GDM1 (cell line): ENCODE measurements at places on chromosomes 3 and 15.

DNA sequence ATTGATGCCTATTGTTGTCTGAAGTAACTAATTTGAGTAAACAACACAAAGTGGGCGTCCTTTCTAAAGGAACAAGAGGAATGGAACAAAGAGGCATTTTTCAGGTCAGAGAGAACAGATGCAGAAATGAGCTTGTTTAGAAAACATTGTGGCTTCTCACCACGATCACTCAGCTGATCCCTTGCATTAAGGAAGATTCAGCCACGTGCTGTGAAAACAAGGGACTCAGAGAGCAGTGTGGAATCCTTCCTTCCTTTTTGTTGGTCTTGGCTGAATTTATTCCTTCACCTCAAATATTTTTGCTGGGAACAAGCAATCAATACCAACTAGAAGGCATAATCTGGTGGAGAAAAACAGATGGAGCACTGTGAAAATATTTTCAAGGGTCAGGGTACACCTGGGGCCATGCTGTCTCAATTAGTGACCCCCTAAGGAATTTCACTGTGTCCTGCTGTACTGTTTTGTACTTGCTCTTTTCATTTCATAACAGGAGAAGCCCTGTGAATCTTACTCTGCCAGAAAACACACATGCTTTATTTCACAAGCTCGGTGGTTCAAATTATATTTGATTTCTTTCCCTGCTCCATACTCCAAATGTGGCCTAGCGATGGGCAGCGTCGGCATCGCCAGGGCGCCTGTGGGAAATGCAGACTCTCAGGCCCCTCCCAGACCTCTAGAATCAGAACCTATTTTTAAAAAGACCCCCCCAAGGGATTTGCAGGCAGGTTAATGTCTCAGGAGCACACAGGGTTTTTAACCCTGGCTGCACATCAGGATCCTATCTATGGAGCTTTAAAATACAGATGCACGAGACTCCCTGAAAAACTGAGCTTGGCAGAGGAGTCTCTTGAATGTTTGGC, 11.6 kb upstream of the SLC6A20 start:
- no peak for DNase-seq

DNA sequence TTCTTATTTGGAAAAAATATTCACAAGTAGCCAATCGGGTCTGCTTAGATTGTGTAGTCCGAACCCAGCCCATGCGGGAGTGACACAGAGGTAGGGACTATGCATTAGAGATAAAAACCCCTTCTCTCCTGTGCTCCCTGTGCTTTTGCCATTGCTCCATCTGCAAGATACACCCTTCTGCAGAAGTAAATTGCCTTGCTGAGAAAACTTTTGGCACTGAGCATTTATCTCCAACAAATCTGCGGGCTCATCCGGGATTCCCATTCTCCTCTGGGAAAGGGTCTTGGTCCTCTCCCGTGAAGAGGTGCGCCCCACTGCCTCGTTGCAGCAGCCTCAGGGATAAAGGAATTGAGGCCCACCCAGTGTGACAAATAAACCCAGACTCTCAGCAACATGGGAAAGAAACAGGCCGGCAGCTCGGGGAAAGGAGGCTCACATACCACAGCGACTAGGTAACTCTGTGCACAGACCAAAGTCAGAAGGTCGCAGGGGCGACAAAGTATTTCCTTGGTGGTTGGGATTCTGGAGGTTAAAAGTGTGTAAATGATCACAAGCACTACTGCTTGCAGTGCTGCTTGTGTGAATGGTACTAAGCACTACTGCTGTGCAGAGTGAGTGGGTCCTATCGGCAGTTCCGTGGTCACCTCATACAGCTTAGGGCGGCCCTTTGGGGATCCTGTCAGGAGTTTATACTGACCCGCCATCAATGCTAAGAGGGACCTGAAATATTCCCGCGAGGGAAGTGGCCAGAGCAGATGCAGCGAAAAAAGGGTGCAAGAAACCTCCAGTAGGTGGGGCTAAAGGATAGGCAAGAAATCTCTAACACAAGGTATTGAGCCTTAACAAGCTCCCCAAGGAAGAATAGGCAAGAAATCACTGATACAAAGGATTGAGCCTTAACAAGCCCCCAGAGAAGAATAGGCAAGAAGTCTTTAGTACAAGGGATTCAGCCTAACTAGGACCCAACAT, 54.3 kb downstream of the GSK3B start:
- DNase-seq = no peak

- DNase-seq = no peak
Observed at GRCh38 chr3:113166357-113166718, 45.0 kb upstream of the BOC start.

- no peak for DNase-seq
Observed at GRCh38 chr3:380801-381200, 184.2 kb downstream of the CHL1 start.

- DNase-seq = no peak
Observed at GRCh38 chr15:25250906-25251622, 187.8 kb downstream of the UBE3A start.

DNA sequence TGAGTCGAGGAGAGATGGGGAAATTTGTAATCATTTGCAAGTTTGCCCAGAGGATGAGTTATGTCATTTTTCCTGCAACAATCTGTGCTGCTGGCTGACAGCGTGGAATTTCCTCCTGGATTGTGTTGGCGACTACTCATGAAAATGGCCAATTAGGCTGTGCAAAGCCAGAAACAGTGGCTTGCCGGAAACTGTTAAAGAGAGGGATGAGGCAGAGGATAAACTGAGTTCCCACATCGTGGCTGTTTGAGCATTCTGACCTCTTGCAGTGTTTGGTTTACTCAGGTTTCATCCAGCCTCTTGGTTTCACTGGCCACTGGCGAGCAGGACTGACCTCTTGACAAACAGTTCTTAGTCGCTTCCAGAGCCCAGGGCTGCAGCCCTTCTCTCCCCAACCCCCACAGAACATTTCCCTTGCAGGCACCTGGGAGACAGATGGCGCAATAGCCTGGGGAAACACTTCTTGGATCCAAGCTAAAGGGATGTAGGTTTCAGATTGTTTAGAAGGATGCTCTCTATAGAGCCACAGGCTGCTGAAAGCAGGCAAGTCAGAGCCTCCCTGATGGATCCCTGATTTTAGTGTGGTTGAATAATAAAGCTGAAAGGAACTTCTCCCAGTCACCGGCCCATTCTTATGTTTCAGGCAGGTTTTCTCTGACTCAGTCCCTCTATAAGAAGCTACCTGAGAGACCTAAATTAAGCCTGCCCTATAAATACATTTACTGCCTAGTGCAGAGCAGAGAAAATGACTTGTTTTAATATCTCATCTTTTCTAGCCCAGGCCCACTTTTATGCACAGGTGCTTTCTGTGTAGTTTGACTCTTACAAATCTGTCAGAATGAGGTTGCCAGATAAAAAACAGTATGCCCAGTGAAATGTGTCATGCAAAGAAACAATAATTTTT, 92.8 kb upstream of the UBE2E1 start:
- DNase-seq = no peak

DNA sequence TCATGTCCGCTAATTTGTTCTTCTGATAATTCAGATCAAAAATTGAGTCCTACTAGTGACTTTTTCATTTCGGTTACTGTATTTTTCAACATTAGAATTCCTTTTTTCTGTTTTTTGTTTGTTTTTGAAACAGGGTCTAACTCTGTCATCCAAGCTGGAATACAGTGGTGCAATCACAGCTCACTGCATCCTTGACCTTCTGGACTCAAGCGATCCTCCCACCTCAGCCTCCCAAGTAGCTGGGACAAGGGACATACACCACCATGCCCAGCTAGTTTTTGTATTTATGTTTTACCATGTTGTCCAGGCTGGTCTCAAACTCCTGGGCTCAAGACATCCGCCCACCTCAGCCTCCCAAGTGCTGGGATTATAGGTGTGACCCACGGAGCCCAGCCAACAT, 8.0 kb upstream of the INO80 start:
- no peak for DNase-seq

DNA sequence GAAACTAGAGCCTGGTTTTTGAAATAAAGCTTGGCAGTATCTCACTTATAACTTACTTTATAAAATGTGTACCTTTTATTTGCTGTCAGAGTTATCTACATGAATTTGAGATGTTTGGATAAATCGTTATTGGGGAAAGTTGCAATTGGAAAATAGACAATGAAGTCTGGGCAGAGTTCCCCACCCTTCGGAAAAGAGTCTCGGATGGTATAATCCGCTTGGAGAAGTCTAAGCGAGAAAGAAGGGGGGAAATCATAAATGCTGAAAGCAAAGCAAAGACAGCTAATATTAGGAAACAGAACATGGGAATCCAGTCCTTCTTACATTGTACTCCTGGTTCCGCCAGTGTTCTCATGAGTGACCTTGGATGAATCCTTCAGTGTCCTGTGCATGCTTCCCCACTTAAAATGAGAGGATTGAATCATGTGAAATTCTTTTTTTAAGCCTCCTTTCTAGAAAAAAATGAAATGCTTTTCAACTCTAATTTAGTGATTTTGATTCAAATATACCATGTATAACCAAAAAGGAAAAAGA, 162.4 kb downstream of the ATG7 start:
- no peak for DNase-seq

GRCh38 chr3:26712211-26713026, 89.8 kb downstream of the LRRC3B start:
- no peak for DNase-seq

DNA sequence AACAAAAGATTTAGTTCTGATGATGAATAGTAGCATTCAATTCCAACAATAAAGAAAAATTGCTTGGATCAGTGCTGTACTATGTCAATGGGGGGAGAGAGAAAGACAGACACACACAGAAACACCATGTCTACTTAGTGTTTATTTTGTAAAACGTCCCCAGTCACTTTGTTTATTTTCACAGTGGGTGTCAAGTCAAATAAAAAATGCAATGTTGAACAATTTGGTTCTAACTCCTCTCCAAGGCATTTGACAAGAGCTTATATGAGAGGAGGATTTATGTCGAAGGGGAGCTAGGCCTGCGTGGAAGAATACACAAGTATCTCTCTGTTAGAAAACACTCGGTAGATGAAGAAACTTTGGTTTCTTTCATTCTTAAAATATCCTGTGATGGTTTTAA, 201.7 kb upstream of the SLC2A2 start:
- DNase-seq = no peak

- no peak for DNase-seq
Observed at GRCh38 chr3:27880969-27881892, 159.1 kb upstream of the EOMES start.

DNA sequence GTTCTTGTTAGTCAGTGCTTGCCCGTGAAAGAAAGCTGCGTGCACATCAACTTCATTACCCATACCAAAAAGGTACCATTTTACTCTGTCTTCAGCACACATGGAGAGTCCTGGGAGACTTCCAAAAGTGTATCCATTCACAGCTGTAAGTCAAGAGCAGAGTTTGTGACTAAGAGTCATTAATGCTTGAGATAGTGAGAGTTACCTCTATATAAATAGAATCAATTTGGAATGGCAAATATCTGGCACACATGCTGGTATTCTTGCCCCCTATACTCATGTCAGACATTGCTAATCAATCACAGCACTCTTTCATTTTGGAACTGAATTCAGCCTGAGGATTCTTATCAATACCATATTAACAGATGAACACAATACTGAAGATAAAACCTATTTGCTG, 14.2 kb downstream of the CP start:
- no peak for DNase-seq

DNA sequence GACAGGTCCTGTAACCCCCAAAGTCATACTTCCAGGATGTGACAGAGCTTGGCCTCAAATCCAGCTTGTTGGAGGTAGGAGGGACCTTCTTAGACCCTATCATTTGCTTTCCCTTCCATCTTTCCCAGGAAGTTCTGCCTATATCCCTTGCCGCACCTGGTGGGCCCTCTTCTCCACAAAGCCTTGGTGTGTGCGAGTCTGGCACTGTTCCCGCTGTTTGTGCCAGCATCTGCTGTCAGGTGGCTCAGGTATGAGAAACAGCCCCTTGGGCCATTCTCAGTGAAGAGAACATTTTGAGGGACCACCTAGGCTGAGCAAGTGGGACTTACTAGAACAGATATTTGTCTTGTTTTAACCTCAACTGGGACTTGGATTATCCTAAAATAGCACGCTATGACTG, 1.3 kb downstream of the IL17RE start:
- DNase-seq = no peak

DNA sequence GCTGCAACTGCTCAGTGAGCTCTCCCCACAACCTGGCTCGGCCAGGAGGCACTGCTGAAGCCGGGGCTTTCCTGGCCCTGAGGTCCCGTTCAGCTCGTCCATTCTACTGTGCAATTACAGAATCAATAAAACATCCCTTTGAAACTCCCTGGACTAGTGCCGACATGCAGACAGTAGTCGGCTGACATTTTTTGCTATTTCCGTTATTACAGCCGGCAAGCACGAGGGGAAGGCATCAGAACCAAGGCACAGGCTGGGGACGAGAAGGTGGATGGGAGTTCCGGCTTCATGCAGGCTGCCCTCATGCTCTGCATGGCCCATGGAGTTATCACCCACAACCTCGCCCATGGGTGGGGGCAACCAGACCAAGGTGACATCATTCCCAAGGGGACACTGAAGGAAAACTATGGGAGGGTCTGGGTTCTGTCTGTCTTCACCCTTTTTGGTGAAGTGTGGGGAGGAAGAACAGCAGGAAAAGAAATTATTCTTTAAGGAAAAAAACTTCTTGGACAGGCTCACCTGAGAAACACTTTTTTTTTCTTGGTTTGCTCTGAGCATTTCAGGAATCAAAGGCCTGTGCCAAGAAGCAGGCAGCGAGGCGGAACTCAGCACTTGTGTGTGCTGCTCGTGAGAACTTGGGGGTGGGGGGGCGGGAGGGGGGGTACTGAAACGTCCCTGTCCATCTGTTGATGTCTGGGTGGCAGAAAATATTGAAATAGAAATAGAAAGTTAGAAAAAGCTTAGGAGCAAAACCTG, 154.5 kb downstream of the FOXP1 start:
- DNase-seq = no peak
